Activated CD8-positive, alpha-beta memory T cell treated with anti-CD3 and anti-CD28 coated beads for 36 hours (primary cell): ENCODE measurements at places on chromosomes 13 and 19. TPM values are rescaled to one million over a fixed set of nuclear protein-coding genes. Genes with fewer than 3 reads are reported as not detected.

KIR2DL4 gene
- 0.21 TPM for total RNA-seq

CYP4F3 gene
- total RNA-seq: 0.10 TPM

DZIP1 gene
- total RNA-seq: 0.13 TPM

DAND5 gene
- total RNA-seq: not detected

MBD3L4 gene
- not detected for total RNA-seq

RPL36 gene
- 1,458 TPM for total RNA-seq
